ENCODE measurements at places on chromosomes 4 and X. TPM values are rescaled to one million over a fixed set of nuclear protein-coding genes. Genes with fewer than 3 reads are reported as not detected.
A peak's percentile ranks its signal among the peaks of the same experiment; 100 is the strongest.

Gene XAGE1B
- total RNA-seq, result not detected

Gene COL4A6
- under 0.01 TPM for total RNA-seq

Gene TBX22
- not detected for total RNA-seq

Gene PPP4R3C
- total RNA-seq, result not detected

Gene USP17L20
- not detected for total RNA-seq

Gene RAB41
- not detected for total RNA-seq

Gene SPANXA1
- total RNA-seq, result not detected

- no peak overlapping the region for H3K4me3 ChIP-seq
- no peaks in the 10 kb centered on the region for H3K4me1 ChIP-seq
- H3K27me3 ChIP-seq, result no peaks in the 10 kb centered on the region
- DNase-seq, result no peak
Measured at GRCh38 chr4:181950372-181951127, 292.7 kb upstream of the TENM3 start.

DNA sequence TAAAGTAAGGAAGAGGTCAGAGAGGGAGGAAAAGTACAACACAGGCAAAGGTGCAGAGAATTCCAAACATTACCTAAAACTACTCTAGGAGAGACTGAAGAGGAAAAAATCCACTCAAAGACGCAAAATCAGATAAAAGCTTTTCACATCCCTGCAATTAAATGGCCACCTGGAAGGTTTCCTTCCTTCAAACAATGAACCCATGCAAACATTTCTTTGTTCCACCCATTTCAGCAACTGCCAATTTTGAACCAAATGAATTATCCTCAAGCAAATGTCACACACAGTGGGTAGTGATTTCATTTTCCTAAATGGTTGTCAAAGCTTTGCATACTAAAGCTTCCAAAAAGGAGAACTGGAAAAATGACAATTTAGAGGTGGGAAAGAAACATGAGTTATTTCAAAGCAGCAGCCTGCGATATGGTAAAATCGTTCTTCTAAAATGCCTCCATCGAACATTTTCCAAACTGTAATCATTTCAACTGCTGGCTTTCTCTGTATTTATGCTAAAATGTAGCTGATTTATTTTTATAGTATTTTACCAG is 45.0 kb downstream of the APBB2 start:
- no peaks in the 10 kb centered on the region for H3K36me3 ChIP-seq
- no peak overlapping the region for H3K27ac ChIP-seq
- no peak for DNase-seq

- H3K27me3 ChIP-seq, result no peaks in the 10 kb centered on the region
- no peak for DNase-seq
- H3K36me3 ChIP-seq, result no peaks in the 10 kb centered on the region
- peak overlapping the region; percentile 67 for H3K27ac ChIP-seq
- H3K4me1 ChIP-seq, result no peaks in the 10 kb centered on the region
- H3K4me3 ChIP-seq, result peak overlapping the region; percentile 81
Measured at GRCh38 chrX:84186603-84187532, 1.1 kb downstream of the RPS6KA6 start.

GRCh38 chr4:147799986-147800555 is 68.2 kb downstream of the ARHGAP10 start:
- H3K27me3 ChIP-seq, result no peaks in the 10 kb centered on the region
- H3K27ac ChIP-seq, result no peak overlapping the region
- H3K4me3 ChIP-seq, result no peak overlapping the region
- no peaks in the 10 kb centered on the region for H3K36me3 ChIP-seq

GRCh38 chrX:123779908-123780396 is 47.1 kb upstream of the THOC2 start:
- DNase-seq, result no peak
- H3K36me3 ChIP-seq, result no peaks in the 10 kb centered on the region
- no peak overlapping the region for H3K27ac ChIP-seq
- no peaks in the 10 kb centered on the region for H3K27me3 ChIP-seq
- no peak overlapping the region for H3K4me3 ChIP-seq

DNA sequence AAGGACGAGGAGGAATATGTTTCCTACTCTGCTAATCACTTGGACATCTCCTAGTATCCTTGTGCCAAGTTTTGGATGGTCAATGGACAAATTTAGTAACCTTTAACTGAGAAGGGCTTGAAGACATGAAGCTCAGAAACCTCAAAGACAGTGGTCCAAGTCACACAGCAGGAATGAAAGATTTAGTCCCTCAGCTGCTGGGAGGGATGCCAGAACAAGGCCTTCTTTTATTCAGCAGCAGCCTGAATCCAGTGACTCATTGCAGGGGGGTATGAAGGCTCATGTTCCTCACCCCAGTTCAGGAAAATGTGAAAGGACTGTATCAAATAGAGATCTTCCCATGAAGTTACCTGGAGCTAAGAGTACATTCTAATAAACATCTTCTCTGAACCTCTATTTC is 214.9 kb upstream of the UGT8 start:
- no peak overlapping the region for H3K27ac ChIP-seq
- H3K36me3 ChIP-seq, result no peaks in the 10 kb centered on the region
- DNase-seq, result no peak
- H3K4me3 ChIP-seq, result no peak overlapping the region
- H3K4me1 ChIP-seq, result no peaks in the 10 kb centered on the region
- H3K27me3 ChIP-seq, result no peaks in the 10 kb centered on the region

GRCh38 chrX:67044029-67044653 is 405.3 kb upstream of the EDA2R start:
- H3K27me3 ChIP-seq, result no peaks in the 10 kb centered on the region
- no peaks in the 10 kb centered on the region for H3K36me3 ChIP-seq
- DNase-seq, result no peak
- no peak overlapping the region for H3K27ac ChIP-seq

DNA sequence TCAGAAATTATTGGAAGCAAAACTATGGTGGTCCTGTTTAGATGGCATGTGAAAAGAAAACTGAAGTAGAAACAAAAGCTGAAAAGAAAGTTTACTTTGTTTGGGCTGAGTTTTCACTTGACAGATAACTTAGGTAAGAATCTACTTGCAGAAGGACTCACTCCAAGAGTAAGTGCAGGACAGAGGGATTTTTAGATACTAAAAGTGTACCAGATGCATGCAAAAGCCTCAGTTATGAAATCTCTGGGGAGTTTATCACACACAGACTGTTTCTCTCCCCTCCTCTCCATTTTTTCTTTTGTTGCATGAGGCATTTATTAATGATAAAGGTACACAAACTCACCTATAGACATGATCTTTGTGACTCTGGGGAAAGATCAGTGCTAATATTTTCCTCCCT is 127.5 kb upstream of the GIMD1 start:
- H3K36me3 ChIP-seq, result no peaks in the 10 kb centered on the region
- H3K27me3 ChIP-seq, result no peaks in the 10 kb centered on the region
- no peak overlapping the region for H3K27ac ChIP-seq
- H3K4me1 ChIP-seq, result no peaks in the 10 kb centered on the region
- DNase-seq, result no peak
- no peak overlapping the region for H3K4me3 ChIP-seq

DNA sequence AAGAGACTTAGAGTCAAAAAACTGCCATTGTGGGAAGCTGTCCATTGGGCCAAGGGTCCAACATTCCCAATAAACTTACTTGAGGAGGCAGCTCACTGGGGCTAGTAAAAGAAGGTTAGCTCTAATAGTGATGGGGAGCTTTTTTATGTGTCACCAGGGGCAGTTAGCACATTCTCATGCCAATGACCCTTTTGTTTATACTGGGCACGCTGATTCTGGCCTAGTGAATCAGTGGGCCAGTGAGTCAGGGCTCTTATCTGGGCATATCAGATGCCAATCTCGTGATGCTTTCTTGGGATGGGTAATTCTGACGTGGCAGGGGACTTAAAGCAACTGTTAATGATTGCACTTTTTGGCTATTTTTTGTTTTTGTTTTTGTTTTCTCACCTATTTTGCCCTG is 27.8 kb downstream of the TCEAL1 start:
- DNase-seq, result no peak
- no peaks in the 10 kb centered on the region for H3K27me3 ChIP-seq
- H3K36me3 ChIP-seq, result no peaks in the 10 kb centered on the region

- H3K36me3 ChIP-seq, result no peaks in the 10 kb centered on the region
- no peak overlapping the region for H3K4me3 ChIP-seq
- H3K27me3 ChIP-seq, result no peaks in the 10 kb centered on the region
- H3K27ac ChIP-seq, result no peak overlapping the region
- DNase-seq, result no peak
- H3K4me1 ChIP-seq, result no peaks in the 10 kb centered on the region
Measured at GRCh38 chr4:84022564-84022963, 476.5 kb downstream of the NKX6-1 start.

GRCh38 chrX:39477031-39477761 is 620.6 kb downstream of the BCOR start:
- no peaks in the 10 kb centered on the region for H3K27me3 ChIP-seq
- H3K4me3 ChIP-seq, result no peak overlapping the region
- no peaks in the 10 kb centered on the region for H3K4me1 ChIP-seq

DNA sequence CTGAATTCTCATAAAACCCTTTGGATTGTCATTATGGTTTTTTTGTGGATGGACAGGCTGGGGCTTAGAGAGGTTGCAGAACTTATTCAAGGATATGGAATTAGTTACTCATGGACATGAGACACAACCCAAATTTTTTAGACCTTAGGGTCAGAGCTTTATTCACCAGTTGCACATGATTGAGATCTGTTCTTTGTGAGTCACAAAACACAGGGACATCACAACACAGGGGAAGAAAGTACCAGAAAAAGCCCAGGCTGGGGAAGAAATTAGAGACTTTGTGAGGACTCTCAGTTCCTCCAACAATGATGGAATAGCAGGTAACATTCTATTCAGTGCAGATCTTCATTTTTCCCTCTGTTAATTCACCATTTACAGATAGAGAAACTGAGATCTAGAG is 602.4 kb upstream of the CPEB2 start:
- no peak overlapping the region for H3K27ac ChIP-seq
- H3K36me3 ChIP-seq, result no peaks in the 10 kb centered on the region
- no peak overlapping the region for H3K4me3 ChIP-seq
- no peaks in the 10 kb centered on the region for H3K27me3 ChIP-seq
- DNase-seq, result no peak

DNA sequence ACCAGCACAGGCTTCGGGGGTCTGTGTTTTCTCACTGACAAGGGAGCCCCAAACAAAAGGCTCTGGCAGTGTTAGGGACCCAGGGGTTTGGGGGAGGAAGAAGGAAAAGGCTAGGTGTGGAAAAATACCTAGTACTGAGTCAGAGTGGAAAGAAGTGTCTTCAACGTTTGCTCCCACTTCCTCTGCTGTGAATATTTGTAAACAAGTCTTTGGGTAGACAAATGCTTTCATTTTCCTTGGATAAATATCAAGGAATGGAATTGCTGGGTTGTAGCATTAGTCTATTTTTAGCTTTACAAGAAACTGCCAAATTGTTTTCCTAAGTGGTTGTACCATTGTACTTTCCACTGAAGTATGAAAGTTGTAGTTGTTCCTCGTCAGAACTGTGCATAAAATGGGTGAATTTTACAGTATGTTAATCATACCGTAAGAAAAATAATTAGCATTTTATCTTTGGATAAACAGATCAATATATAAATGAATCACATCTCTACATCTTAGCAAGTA is 17.4 kb downstream of the COL4A5 start:
- H3K27ac ChIP-seq, result no peak overlapping the region
- H3K36me3 ChIP-seq, result no peaks in the 10 kb centered on the region
- no peak overlapping the region for H3K4me3 ChIP-seq

GRCh38 chr4:33060674-33061542 is 2340.7 kb downstream of the PCDH7 start:
- H3K36me3 ChIP-seq, result no peaks in the 10 kb centered on the region
- no peak for DNase-seq
- H3K27ac ChIP-seq, result no peak overlapping the region
- no peaks in the 10 kb centered on the region for H3K27me3 ChIP-seq

- peak overlapping the region; percentile 82 for H3K4me3 ChIP-seq
- no peak overlapping the region for H3K27ac ChIP-seq
- no peaks in the 10 kb centered on the region for H3K27me3 ChIP-seq
- peaks cover 3% of the 10 kb centered on the region for H3K4me1 ChIP-seq
- DNase-seq, result no peak
- H3K36me3 ChIP-seq, result no peaks in the 10 kb centered on the region
Measured at GRCh38 chr4:54091637-54092404, 8.1 kb upstream of the GSX2 start.

- no peaks in the 10 kb centered on the region for H3K36me3 ChIP-seq
- no peaks in the 10 kb centered on the region for H3K27me3 ChIP-seq
- H3K4me1 ChIP-seq, result no peaks in the 10 kb centered on the region
- DNase-seq, result no peak
Measured at GRCh38 chr4:68272380-68272779, 26.9 kb upstream of the TMPRSS11B start.

DNA sequence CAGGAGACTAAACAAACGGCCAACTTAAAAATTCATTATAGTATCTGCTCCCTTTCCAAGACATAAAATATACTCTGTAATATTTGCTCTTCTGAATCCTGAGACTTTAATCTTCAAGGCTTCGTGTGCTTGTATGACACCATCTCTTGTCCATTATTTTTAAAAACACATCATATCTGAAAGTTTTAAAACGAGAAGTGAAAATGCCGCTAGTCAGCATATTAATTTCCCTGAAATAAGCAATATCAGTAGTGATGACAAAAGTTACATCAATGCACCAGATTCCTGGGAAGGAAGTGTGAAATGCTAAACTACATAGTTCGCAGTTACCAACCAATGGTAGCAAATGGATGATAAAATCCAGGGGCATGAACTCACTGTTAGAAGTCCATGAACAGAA is 66.8 kb upstream of the EXOC1L start:
- no peaks in the 10 kb centered on the region for H3K4me1 ChIP-seq
- no peak overlapping the region for H3K27ac ChIP-seq
- no peak for DNase-seq

DNA sequence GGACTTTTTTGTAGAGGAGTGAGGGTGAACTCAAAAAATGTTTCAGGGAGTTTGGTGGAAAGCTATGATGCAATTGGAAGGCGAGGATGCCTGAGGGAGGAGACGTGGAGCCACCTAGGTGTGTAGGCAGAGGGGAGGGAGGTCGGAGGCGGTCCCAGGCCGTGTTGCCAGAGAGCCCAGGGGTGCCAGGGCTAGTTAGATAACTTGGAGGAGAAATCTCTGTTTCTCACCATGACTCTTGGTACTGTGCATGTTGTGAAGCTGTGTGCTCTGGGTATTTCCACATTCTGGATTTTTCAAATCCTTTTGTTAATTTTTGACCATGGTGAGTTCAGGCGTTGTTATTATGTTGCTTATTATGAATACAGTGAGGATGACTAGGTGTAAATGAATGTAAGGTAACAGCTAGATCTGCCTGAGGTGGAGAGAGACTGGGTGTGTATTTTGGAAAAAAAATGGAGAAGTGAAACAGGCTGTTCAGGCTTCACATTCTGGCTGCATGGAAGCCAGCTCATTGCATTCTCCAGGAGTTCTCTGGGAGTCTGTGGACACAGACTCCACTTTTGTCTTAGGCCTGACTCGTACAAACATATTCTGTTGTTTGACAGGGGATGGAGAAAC is 4.5 kb downstream of the RAB9A start:
- H3K27ac ChIP-seq, result peak overlapping the region; percentile 9
- H3K4me3 ChIP-seq, result peak overlapping the region; percentile 8

GRCh38 chrX:151552743-151553142 is 10.7 kb upstream of the PASD1 start:
- H3K4me3 ChIP-seq, result no peak overlapping the region
- no peaks in the 10 kb centered on the region for H3K36me3 ChIP-seq
- no peak for DNase-seq
- no peaks in the 10 kb centered on the region for H3K27me3 ChIP-seq
- no peak overlapping the region for H3K27ac ChIP-seq

GRCh38 chr4:10605746-10606482 is 78.7 kb downstream of the CLNK start:
- no peaks in the 10 kb centered on the region for H3K4me1 ChIP-seq
- H3K4me3 ChIP-seq, result no peak overlapping the region
- H3K36me3 ChIP-seq, result no peaks in the 10 kb centered on the region
- H3K27me3 ChIP-seq, result no peaks in the 10 kb centered on the region
- no peak for DNase-seq

All from ascending aorta (tissue), 2 donors.